Kidney tubule cell (primary cell): ENCODE measurements at places on chromosomes 11 and 22.

DNA sequence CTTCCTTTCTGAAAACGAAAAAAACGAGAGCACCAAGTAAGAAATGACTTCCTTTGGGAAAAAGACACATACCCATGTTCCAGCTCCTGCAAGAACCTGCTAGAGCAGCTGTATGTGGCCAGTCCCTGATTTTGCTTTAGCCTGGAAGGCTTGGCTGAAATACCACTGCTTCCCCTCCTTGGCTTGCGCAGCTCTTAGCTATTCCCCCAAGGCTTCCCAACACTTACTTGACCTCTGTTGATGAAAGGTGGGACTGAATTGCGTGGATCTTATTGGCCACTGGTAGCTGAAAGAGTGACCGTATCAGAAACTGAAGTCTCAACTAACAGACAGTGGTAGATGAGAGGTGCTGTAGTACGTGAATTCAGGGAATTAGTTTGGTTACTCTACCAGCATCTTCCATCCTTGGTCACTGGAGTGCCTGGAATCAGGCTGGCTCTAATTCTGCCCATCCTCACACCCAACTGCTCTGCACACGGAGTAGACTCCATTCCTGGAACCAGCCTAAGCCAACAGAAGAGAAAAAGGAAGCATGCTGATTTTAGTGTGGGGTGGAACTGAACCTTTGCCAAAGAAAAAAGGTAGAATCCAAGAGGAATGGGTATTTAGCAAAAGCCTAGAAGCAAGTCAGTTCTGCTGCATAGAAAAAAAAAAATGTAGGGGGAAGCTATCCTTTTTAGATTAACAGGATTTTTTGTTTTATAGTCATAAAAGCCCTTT, 73.8 kb upstream of the CRTAM start:
- DNase-seq = no peak

DNA sequence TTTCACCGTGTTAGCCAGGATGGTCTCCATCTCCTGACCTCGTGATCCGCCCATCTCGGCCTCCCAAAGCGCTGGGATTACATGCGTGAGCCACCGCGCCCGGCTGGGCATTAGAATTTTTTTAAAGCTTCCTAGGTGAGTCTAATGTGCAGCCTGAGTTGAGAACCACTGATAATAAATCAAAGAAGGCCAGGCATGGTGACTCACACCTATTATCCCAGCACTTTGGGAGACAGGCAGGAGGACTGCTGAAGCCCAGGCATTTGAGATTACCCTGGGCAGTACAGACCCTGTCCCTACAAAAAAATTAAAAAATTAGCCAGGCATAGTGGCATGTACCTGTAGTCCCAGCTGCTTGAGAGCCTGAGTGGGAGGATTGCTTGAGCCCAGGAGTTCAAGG, 13.7 kb downstream of the MEI1 start:
- peak; percentile 53 for DNase-seq

- DNase-seq = no peak
Measured at GRCh38 chr22:44338906-44339305, 26.2 kb upstream of the SHISAL1 start.

DNA sequence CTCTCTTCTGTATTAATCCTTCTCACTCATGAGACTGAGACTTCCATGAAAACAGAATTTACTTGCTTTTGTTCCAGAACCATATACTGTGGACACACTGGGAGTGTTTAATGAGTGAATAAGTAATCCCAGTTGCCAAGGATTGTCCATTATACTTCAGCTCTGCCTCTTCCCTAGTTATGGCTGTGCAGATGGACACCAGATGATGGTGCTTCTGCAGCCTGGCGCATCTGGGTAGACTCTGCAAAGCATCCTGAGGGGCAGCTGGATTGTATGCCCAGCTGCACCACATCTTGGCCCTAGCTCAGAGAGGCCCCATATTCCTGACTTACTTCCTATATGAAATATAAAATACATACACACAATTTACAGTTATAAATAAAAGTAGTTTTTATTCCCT, 43.5 kb downstream of the DBX1 start:
- no peak for DNase-seq

- no peak for DNase-seq
Measured at GRCh38 chr11:35112056-35112845, 26.7 kb upstream of the CD44 start.

DNA sequence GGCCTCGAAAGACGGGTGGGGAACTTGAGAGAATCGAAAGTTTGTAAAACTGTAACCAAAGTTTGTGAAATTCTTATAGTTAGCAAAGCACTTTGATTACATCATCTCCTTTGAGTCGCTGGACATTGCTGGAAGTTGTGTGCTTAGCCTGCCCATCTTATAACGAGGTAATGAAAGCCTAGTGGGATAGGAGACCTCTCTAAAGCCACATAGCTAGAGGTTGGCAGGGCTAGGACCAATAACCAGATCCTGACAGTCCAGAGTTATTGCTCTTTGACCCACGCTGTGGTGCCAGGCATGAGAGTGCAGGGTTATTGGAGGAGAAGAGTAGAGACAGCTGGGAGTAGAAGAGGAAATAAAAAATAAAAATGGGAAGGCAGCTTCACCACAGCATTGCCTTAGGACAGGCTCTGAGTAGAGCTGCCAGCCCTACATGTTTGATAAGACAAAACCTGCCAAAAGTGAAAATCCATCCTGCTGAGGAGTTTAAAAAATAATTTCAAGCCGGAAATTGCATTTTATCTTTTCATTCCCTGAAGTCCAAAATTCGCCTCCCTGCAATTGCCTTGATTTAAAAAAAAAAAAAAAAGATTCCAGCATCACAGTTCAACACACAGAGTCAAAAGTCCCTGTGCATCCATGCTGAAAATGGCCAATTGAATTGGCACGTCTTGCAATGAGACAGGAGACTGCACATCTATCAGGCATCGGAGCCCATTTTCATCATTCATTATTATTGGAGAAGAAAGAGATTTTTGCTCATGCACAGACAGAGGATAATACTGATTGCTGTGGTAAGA, 225.5 kb upstream of the POU2AF2 start:
- DNase-seq = no peak

GRCh38 chr11:102157219-102157618, 47.0 kb downstream of the YAP1 start:
- DNase-seq = peak; percentile 72

DNA sequence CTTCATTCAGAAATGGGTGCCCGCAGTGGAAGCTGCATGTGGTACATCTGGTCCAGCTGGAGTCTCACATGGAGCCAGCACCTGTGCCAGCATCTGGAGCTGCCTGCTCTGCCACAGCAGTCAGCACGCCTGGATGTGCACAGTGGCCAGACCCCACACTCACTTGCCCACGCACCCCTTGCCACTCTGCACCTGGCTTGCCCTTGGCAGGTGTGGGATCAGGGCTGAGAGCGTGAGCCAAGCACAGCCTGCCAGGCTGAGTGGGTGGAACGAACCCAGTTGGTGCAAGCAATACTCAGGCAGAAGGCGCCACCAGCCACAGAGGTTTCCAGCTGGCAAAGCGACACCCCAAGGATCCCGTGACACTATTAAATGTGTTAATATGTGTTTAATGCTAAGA, 95.5 kb upstream of the AMOTL1 start:
- DNase-seq = no peak

DNA sequence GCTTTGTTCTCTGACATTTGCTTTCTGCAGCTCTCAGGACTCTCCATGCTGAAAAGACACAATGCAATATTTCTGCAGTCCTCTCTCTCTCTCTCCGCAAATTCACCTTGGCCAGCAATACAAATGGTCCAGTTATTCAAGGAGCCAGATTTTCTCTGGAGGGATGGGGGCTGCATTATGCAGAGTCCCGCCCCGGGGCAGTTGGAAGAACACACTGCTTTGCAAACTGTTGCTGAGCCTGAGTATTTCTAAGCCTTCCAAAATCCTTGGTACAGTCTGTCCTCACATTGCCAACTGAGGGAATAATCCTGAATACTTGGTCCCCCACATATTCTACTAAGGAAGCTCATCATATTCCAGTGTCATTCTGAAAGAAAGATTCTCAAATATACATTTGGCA, 94.3 kb upstream of the ZC3H12C start:
- no peak for DNase-seq

DNA sequence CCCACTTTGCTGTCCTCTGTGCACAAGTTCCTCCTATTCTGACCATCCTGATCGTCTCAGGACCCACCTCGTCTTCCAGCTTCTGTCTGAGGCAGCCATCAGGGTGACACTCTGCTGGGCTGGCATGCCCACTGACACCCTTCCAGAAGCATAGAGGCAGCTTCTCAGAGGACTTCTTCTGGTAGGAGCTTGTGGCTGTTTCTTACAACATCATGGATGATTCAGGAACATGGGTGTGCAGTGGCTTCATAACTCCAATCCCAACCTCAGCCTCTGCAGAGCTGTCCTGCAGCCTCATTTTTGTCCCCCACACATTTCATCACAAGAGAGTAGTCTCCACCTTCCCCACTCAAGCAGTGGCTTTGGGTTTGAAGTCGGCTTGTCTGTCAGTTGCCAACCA, 20.9 kb upstream of the CTR9 start:
- DNase-seq = no peak

- DNase-seq = peak; percentile 31
Measured at GRCh38 chr22:47307326-47307725, 544.9 kb downstream of the TBC1D22A start.

GRCh38 chr22:39994566-39995392, at the start of gene FAM83F:
Gene FAM83F, plus strand, starts transcription at chr22:39994954. Its CDS starts 89 bp downstream, at chr22:39995043.
- DNase-seq = peak; percentile 55

- peak; percentile 58 for DNase-seq
Measured at GRCh38 chr11:125402435-125402834, 93.6 kb downstream of the FEZ1 start.

DNA sequence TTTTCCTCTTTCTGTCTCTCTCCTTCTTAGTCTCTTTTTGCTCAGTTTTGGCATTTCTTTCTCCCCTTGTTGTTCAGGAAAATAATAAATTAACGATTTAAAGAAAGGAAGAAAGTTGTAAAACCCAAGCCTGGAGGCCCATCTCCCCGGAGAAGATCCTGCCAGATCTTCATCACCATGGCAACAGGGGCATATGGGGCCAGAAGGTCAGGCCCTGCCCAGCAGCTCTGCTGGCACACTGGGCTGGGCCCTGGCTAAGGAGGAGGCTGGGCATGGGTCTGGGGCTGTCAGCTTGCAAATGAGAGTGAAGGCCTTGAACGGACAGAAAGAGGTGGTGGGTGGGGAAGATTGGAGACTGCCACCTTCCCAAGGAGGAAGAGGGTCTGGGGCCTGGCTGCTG, 2.8 kb downstream of the LRRC10B start:
- DNase-seq = no peak

GRCh38 chr22:44592824-44593148, 94.8 kb upstream of the RTL6 start:
- DNase-seq = no peak

GRCh38 chr11:2525941-2526807, 81.4 kb downstream of the KCNQ1 start:
- DNase-seq = no peak

- DNase-seq = peak; percentile 42
Measured at GRCh38 chr11:45270946-45271716, 15.0 kb downstream of the SYT13 start.

DNA sequence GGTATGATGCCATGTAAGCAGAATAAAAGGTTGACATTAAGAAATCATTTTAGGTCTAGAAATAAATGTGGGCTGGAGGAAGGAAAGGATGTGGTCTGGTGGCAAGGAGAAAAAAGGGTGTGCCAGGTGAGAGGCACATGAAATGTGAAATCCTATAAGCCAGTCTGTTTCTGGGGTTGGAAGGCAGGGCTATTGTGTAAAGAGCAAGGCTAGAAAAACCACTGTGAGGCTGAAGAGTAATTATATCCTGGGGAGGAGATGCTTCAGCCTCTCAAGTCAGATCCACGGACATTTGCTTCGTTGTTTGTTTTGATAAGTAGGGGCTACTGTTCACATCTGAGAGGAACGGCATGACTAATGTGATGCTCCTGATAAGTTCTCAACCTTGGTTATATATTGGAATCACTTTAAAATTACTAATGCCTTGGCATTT, 77.5 kb upstream of the CTSC start:
- DNase-seq = no peak

- no peak for DNase-seq
Measured at GRCh38 chr11:124878759-124879492, 13.7 kb downstream of the ROBO3 start.

DNA sequence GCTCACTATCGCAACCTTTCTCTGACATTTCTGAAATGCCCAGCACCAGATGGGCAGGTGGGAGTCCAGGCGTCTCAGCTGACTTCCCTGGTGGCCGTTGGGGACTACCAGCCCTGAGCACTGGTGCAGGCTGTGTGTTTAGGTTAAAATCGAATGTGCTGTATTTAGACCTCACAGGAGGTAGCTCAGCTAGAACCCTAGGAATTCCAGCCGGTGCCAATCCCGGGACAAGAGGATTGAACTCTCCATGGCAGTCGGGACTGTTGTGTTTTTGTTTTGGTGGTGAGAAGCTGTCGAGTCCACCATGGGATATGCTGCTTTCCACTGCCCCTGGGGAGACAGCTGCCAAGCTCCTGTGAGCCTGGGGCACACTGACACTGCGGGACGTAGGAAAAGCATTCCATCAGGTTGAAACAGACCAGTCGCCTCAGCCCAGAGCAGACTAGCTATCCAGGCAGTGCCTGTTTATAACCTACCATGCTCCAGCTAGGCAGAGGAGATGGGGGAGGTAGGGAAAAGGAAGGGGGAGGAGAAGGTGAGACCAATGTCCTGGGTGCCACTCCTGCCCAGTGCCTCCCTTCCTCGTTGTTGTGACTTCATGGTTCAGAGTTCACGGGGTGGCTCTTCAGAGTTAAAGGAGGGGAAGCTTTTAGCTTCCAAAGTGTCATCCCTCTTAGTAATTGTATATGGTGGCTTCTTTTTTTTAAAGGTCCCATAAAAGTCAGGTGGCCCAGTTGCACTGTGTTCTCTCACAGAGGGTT, 53.0 kb downstream of the MICAL2 start:
- peak; percentile 61 for DNase-seq

- peak; percentile 12 for DNase-seq
Measured at GRCh38 chr11:108825381-108825780, 160.5 kb downstream of the DDX10 start.

- DNase-seq = peak; percentile 17
Measured at GRCh38 chr11:27497284-27497866, 9.2 kb downstream of the LIN7C start.

DNA sequence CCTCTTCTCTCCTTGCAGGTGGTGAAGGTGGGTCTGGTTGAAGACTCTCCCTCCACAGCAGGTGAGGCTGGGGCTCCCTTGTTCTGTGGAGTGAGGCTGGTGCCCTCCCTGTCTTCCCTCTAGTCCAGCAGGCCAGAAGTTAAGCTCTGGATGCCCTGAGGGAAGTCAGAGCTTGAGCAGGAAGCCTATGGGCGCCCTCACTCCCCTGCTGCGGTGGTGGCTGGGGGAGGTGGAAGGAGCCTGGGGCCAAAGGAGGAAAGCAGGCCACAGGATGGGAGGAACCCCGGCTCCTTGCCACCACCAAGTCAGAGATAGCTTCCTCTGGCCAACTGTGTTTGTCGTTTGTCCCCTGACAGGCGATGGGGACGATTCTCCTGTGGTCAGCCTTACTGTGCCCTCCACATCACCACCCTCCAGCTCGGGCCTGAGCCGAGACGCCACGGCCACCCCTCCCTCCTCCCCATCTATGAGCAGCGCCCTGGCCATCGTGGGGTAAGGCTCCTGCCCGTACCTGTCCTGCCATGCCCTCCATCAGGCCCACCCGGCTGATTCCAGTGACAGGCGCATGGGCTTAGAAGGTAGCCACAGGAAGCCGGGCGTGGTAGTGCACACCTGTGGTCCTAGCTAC, 29.5 kb upstream of the RAB1B start:
- no peak for DNase-seq

- no peak for DNase-seq
Measured at GRCh38 chr11:46102843-46103242, 18.4 kb downstream of the PHF21A start.
